ENCODE measurements at places on chromosomes 6 and 20.

DNA sequence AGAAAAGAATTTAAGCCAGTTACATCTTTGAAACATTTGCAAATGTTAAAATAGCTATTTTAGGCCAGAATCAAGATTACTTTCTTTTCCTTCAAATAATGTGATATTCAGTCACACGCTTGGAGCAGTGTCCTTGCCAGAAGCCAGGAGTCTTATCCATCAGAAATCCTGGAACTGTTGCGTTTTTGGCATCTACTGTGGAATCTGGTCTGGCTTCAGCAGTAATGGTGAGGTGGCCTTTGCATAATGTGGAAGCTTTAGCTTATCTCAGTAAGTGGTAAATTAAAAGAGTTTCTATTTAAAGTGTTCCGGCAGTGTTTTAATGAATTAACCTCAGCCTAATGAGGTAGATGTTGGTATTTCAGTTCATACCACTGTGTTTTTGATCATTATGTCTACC lies 97.6 kb downstream of the FIG4 start:
- DNase-seq: no peak

- no peak for DNase-seq
Observed at GRCh38 chr20:51132279-51132678, 109.4 kb upstream of the KCNG1 start.

DNA sequence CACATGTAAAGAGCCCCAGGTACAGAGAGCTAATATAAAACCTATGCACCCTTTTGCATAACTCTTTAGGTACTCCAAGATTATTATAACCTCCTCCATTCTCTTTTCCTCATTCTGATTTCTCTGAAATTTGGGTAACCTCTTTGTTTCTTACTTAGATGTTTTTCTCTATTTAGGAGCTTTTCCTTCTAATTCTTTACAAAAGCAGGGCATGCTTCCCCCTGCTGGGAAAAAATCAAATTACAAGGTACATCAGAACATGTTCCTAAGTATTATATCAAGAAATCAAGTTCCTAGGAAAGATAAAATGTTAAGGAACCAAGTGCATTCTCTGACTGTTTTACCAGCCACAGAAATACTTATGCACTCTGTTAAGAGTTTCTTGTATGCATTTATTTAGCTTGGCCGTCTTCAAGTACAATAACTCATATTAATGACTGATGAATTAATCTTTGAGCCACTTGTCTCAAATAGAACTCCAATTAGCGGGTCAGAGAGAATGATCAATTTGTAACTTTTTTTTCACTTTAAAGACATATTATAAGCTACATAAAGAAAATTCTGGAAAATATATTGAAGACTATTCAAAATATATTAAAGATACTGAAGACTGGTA lies 2.1 kb downstream of the KHDRBS2 start:
- DNase-seq: no peak

GRCh38 chr20:58039274-58040092 lies 189.0 kb downstream of the ANKRD60 start:
- no peak for DNase-seq

DNA sequence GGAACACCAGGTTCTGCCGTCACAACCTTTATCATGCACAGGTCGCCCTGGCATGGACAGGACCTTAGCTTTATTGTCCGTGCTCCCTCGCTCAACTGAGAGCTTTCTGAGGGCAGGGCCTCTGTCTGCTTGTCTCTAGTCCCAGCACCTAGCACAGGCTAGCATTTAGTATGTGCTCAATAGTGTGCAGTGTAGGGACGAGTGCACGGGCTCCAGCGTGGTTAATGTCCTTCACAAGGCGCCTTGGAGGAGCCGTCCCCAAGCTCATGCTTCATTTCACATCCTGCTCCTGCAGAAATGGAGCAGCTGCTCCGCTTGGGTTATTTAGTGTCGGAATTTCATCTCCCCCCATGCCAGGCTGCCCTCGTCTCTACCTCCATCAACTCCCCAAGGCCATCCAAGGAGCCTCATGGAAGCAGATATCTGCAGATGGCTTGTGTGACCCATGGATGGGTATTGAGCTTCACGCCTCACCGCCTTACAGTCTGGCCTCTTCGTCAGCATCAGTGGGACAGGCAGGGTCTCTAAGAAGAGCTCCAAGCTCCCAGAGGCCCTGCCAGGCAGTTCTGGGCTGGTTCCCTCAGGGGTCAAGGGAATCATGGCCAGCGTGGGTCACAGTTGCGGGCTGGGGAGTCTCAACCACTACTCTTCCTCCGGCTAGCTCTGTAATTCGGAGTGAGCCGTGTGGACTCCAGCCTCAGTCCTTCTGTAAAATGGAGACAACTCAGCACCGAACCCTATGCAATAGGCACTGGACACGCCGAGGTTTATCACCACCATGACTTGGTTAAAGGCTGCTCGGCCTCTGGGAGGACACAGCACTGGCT lies 60.8 kb upstream of the APCDD1L start:
- no peak for DNase-seq
